Lower lobe of right lung (tissue), 2 donors: ENCODE measurements at places on chromosomes 1 and 21. TPM values are rescaled to one million over a fixed set of nuclear protein-coding genes. Genes with fewer than 3 reads are reported as not detected.

SASS6 gene
- total RNA-seq = 3.0 TPM

KRTAP7-1 gene
- total RNA-seq = not detected

ACBD6 gene
- 37.4 TPM for total RNA-seq

BNIPL gene
- total RNA-seq = 8.2 TPM

MYBPH gene
- not detected for total RNA-seq

CAPN9 gene
- total RNA-seq = 26.6 TPM

FAM131C gene
- total RNA-seq = not detected

DIRAS3 gene
- total RNA-seq = 1.1 TPM

SRSF4 gene
- total RNA-seq = 73.9 TPM

NBPF4 gene
- not detected for total RNA-seq

NBPF20 gene
- total RNA-seq = 2.4 TPM

ORC1 gene
- 0.68 TPM for total RNA-seq

ALPL gene
- 123 TPM for total RNA-seq

OSCP1 gene
- total RNA-seq = 17.1 TPM

PLPPR5 gene
- not detected for total RNA-seq

GCSAML gene
- total RNA-seq = 2.2 TPM

TTC22 gene
- 8.4 TPM for total RNA-seq

NBPF14 gene
- total RNA-seq = 18.7 TPM

SCCPDH gene
- total RNA-seq = 35.3 TPM

NADK gene
- 133 TPM for total RNA-seq

CITED4 gene
- 13.9 TPM for total RNA-seq

PRKAA2 gene
- total RNA-seq = 1.9 TPM
